DMS79 (cell line): ENCODE measurements at places on chromosomes 1 and 21.
A peak's percentile ranks its signal among the peaks of the same experiment; 100 is the strongest.

GRCh38 chr1:167081594-167082156, 8.5 kb downstream of the GPA33 start:
- no peak for DNase-seq

GRCh38 chr1:91750398-91750996, 135.5 kb downstream of the TGFBR3 start:
- DNase-seq: no peak

- no peak for DNase-seq
Measured at GRCh38 chr21:37896788-37897187, 19.5 kb downstream of the KCNJ6 start.

DNA sequence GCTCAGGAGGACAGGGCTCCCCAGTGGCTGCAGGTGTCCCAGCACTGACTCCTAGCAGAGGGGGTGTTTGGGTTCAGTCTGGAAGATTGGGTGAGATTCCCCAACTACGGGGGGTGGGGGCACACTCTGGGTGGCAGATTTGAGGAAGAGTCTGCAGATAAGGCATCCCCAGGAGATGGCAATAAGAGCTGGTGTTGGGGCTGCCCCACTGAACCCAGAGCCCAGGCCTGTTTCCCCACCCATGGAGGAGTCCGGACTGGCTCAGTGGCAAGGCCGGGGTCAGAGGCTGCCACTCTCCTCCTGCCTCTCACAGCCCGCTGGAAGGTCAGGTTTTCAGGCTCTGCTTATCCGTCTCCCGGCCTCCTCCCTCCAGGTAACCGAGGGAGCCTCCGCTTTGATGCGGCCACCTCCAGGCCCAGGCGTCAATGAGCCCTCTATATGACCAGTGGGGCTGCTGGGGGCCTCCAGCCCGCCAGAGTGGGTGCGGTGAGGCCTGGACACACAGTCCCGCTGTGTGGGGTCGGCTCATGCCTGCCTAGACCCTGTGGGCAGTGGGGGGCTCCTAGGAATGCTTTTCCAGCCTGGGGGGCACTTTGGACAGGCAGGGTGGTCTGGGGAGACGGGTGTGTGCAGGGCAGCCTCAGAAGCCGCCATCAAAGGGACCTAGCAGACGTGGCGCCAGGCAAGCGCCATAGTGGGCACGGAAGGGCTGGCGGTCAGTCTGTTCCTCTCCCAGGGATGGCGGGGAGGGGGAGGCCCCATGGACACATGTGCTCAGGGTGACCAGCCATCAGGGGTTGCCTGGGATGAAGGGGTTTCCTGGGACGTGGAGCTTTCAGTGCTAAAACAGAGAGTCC, 28.9 kb upstream of the RUNX3 start:
- no peak for DNase-seq

DNA sequence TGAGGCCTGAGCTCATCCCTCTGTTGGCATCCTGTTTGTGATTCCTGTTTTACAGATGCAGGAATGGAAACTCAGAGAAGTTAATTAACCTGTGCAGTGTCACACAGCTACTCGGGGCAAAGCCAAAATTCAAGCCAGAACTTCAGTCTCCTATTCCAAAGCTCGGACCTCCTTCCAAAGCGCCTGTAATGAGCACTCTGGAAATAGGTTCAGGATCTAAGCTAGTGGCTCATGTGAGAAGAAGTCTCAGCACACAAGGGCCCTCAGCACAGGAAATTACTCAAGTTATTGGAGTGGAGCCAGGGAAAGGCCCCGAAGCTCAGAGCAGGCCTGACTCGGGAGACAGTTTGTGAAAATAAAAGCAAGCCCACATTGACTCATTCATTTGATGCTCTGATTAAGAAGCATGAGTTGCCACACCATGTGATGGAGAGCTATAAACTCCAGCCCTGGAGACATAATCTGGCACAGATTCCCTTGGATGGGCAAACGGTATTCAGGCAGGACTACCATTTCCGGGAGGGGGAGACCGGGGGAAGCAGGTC, 50.6 kb upstream of the LYST start:
- DNase-seq: peak; percentile 92

- no peak for DNase-seq
Measured at GRCh38 chr21:42453224-42453985, 42.6 kb downstream of the RSPH1 start.

GRCh38 chr1:111190931-111191451, 9.5 kb downstream of the DENND2D start:
- DNase-seq: no peak

DNA sequence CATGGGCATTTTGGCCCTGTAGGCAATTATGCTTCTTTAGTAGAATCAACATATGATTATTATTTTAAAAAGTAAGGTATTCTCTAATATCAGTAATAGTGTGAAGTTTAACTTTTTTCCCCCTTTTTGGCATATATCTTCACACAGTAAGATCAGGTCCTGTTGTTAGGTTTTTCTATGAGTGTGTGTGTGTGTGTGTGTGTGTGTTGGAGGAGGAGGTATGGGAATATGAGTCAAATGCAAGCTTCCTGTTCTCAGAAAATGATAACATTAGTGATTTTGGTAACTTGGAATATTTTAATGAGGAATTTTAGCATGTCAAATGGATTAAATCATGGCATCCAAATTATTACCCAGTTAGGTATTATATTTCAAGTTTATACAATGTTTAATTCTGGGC, 65.8 kb upstream of the BCL10 start:
- DNase-seq: no peak

GRCh38 chr1:109113590-109114341, at the start of gene ELAPOR1:
TSS of gene ELAPOR1 (plus strand) at chr1:109114115. CDS start at chr1:109114184, 69 bp downstream.
- peak; percentile 69 for DNase-seq

- no peak for DNase-seq
Measured at GRCh38 chr1:86356247-86356646, 39.9 kb downstream of the ODF2L start.

DNA sequence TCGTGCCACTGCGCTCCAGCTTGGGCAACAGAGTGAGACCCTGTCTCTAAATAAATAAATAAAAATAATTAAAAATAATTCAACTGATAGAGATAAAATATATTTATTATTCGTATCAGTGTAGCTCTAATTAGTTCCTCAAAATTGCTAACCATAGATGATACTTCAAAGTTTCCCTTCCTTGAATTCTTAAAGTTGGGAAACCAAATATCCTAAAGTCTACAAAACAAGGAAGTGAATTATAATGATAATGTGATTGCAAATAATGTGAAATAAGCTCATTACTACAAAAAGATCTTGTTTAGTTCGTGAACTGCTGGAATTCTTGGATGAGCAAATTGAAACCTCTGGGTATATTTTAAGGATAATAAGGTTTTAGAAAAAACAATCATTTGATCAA, 60.5 kb downstream of the NUP210L start:
- no peak for DNase-seq

- no peak for DNase-seq
Measured at GRCh38 chr1:246280551-246280950, 226.5 kb downstream of the SMYD3 start.

GRCh38 chr1:59366346-59366745, 69.5 kb downstream of the FGGY start:
- DNase-seq: no peak

DNA sequence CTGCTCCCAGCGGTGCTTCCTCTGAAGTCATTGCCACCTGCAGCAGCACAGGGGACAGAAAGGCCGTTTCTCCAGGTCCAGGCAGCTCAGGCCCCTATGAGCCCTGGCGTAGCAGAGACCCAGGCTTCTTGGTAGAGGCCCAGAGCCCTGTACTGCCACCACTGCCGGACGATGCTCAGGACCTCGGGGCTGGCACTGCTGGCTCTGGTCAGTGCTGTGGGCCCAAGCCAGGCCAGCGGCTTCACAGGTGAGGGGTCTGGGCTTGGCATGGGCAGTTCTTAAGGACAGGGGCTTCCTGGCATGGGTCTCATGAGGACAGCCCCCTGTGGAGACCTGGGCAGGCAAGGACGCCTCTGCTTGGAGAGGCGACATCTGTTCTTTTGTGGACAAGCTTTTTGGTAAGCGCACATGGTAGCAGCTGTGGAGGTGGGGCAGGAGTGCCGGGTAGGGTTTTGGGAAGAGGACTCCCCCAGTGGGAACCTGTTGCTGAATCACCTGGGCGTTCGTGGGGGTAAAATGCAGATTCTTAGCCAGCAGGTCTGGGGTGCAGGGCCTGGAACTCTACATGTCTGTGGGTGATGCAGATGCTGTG, at the start of gene UMODL1:
UMODL1 (plus strand) TSS at position 172 of the 592 bp plus-strand sequence; CDS start at position 172, 0 bp downstream.
- DNase-seq: no peak

DNA sequence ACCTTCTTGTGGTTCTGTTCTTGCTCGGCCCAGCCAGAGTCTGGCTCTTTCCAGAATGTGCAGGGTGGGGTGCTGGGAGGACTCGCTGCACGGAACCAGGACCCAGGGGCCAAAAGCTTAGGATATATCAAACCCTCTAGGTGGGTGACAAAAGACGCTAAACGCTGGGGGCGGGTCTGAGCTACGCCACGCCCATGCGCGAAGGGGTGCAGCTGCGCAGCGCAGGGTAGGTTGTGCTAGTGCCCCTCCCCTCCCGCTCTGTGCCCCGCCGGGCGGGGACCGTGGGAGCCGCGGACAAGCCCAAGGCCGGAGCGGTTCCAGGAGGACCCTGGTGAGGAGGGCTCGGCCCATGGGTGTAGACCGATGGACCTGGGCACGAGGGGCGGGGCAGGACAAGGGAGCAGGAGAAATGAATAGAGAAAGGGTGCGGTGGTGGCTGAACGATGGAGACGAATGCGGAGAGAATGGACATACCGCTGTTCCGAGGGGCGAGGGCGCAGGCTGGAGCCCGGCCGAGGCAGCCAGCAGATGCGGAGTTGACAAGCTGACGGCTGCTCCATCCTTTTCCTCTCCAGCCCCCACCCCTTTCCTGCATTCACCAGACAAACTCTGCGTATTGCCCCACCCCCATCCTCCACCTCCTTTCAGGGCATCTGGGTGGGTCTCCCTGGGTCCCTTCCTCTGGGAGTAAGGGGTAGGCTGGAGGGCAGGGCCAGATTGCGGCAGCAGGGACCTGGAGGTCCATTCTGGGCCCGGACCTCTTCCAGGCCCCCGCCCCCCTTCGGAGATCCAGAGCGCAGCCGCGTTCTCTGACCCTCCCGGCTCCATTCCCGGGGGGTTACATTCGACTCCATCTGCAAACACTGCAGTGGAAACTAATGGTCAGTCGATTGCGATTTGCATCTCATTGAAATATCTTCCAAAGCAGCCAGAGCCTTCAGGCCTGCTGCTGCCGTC, at the start of gene RUSC1:
RUSC1 (plus strand) TSS at position 234 of the 957 bp plus-strand sequence. CDS start 880 bp downstream, outside the sequence.
- DNase-seq: no peak

- no peak for DNase-seq
Measured at GRCh38 chr1:216416488-216416887, 6.8 kb downstream of the USH2A start.
